ENCODE measurements at places on chromosomes 5 and 9. TPM values are rescaled to one million over a fixed set of nuclear protein-coding genes. Genes with fewer than 3 reads are reported as not detected.

CSNK1A1 gene
- 217 TPM for total RNA-seq

DDX4 gene
- not detected for total RNA-seq

DAB2IP gene
- total RNA-seq: not detected

SSNA1 gene
- 44.1 TPM for total RNA-seq

IL13 gene
- 0.51 TPM for total RNA-seq

CCDC192 gene
- total RNA-seq: not detected

TTLL11 gene
- total RNA-seq: 6.2 TPM

SLC27A6 gene
- not detected for total RNA-seq

SAXO1 gene
- not detected for total RNA-seq

PANK3 gene
- 52.2 TPM for total RNA-seq

FOXD4L5 gene
- not detected for total RNA-seq

LCN2 gene
- not detected for total RNA-seq

ANKRD31 gene
- total RNA-seq: 1.3 TPM

PCDHGA12 gene
- not detected for total RNA-seq

AHRR gene
- total RNA-seq: 1.4 TPM

RPL35 gene
- total RNA-seq: 1,422 TPM

C5orf52 gene
- total RNA-seq: not detected

CAMK2A gene
- not detected for total RNA-seq

PCDHA13 gene
- total RNA-seq: not detected

LMX1B gene
- not detected for total RNA-seq

PTGER4 gene
- total RNA-seq: 39.6 TPM

OR1Q1 gene
- total RNA-seq: 0.42 TPM

GALNT12 gene
- total RNA-seq: 14.3 TPM

VLDLR gene
- total RNA-seq: not detected

LHX3 gene
- total RNA-seq: 0.21 TPM

PITX1 gene
- not detected for total RNA-seq

RANBP3L gene
- total RNA-seq: not detected

SLC6A7 gene
- not detected for total RNA-seq

CD180 gene
- 1.7 TPM for total RNA-seq

ZBTB6 gene
- 17.2 TPM for total RNA-seq

SHC3 gene
- 0.11 TPM for total RNA-seq

All from naive thymus-derived CD4-positive, alpha-beta T cell (primary cell).